CD4-positive, alpha-beta T cell treated with Interleukin-17A for 1 hour (primary cell): ENCODE measurements at places on chromosomes 1 and 21.

- DNase-seq, result no peak
Measured at GRCh38 chr1:228465141-228465540, 22.0 kb upstream of the RNF187 start.

DNA sequence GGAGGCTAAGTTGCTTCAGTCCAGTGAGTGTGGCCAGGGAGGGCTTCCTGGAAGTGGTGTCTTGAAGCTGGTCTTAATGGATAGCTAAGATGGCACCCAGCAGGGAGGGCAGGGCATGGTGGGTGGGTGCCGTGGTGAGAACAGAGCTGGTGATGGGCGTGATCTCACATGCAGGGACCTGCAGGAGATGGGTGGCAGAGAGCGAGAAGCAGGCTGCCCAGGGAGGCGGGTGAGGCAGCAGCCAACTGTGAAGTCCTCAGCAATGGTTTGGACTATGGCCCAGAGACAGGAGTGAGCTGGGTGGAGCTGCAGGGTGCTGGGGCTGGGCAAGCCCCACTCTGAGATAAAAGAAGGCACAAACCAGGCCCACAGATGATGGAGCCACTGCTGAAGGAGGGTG, 50.7 kb downstream of the UMODL1 start:
- DNase-seq, result no peak

DNA sequence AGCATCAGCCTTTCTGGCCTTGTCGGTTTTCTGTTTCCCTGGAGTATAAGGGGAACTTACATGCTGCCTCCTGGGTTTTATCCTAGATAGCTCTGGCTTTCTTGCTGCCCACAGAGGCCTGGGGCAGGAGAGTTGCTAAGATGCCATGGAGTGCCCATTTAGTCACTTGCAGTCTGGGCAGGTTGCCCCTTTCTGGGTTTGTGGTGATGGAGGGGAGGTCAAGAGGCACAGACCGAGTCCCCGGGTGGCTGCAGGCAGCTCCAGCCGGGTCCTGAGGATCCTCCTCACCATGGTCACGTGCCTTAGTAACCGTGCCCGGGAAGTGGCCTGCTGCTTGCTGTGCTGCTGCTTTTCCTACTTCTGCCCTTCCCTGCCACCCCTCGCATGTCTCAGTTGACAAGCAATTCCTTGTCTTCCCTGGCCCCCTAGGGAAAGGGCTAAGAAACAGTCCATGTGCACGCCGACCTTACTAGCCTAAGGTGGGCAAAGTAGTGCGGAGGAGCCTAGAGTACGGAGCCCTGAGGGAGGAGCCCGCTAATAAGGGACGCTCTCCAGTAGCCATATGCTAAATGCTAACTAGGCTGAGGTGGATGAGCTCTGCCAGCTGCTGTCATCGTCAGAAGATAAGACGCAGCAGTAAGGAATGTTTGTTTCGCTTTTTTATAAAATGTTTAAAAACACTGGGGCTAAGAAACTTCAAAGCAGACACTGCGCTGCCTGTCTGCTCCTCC, 34.8 kb downstream of the CLCA1 start:
- DNase-seq, result no peak

DNA sequence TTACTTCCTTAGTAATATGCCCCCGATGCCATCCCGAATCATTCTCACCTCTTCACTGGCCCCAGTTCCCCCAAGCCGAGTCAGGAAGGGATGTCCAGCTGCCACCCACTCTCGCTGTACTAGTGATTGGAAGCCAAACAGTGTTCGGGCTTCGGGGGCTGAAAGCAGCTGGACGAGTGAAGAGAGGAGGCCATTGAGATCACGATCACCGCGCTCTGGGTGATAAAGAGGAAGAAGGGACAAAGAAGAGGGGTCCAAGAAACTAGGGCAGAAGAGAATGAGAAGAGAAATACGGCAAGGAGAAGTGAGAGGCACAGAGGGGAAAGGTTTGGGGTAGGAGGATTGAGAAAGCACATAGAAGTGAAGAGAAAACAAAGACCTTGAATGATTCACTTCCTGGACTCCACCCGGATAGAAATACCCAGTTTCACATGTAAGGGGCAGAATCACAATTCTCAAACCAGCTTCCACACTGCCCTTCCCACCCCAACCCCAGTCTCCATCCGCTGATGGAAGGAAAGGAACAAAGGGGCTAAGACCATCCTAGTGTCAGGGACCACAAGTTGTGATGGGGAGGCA, 3.7 kb upstream of the SF3B4 start:
- no peak for DNase-seq

- peak; percentile 2 for DNase-seq
Measured at GRCh38 chr1:237931581-237931980, 40.9 kb upstream of the ZP4 start.
